Amniotic epithelial cell (primary cell): ENCODE measurements at places on chromosomes 2 and 18.
A peak's percentile ranks its signal among the peaks of the same experiment; 100 is the strongest.

GRCh38 chr2:64825831-64826491, 163.2 kb upstream of the SLC1A4 start:
- peak; percentile 18 for DNase-seq

DNA sequence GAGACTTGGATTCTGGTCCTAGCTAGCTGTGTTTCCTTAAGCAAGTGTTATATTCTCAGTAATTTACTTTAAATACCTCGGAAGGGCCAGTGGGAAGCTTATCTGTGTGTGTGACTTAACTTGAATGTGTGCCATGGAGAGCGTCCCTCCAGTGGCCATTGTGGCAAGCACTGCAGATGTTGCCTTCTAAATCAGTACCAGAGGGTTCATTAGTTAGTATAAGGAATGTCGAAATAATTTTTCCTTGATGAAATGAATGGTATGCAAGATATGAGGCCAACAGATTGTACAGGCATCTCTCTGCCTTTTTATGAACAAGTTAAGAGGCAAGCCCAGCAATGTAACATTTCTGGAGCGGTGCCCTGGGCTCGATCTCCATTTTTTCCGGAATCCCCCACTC, 52.0 kb downstream of the FBXO36 start:
- DNase-seq, result peak; percentile 83

GRCh38 chr2:225170162-225170561, 127.9 kb upstream of the DOCK10 start:
- DNase-seq, result no peak

DNA sequence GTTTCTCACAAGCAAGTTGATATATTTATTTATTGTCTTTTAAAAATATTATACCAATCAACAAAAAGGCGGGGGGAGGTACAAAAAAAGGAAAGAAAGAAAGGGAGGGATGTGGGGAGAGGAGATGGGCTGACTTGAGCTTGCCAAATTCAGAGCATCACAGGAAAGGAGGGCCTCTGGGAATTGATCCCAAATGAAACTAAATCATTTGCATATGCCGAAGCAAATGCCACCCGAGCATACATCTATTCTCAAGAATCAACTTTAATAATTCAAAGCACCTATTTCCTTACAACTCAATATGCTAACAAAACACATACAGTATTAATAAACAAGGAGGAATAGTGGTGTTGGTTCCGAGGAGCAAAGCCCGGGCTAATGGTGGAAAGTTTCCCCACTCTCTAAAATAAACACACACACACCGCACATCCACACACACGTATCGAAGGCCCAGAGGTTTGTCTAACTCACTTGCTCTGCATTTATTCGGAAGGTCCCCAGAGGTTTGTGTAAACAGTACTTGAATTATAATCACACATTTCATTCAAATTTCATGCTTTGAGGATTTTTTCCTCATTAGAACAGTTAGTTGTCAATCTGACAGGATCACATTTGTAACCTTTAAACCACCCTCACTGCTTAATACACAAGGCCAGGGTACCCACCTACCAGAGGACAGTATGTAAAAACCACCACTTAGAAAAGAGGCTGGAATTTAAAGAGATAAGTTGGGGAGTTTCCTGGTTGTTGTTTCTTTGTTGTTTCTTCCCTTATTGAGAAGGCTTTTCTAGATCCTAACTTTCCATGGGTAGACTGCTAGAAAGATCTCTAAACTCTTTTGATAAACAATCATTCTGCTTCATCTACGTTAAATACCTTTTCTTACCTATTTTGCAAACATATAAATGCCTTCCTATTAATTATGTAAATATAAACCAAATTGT, 264.7 kb downstream of the TCF4 start:
- peak; percentile 28 for DNase-seq

DNA sequence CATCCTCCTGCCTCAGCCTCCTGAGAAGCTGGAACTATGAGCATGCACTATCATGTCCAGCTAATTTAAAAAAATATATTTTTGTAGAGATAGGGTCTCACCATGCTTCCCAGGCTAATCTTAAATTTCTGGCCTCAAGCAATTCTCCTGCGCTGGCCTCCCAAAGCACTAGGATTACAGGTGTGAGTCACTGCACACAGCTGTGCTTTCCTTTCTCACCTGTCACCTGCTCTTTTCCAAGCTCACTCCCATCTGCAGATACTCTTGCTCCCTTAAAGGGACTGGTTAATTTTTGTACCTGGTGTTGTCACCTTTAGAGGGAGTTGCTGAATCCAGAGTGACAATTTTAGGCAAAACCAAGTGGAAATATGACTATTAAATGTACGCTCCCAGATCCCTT, 178.2 kb downstream of the LOXHD1 start:
- DNase-seq, result no peak

- no peak for DNase-seq
Observed at GRCh38 chr2:240810621-240811020, 9.4 kb downstream of the KIF1A start.

GRCh38 chr2:52558265-52558664, 1209.3 kb upstream of the CHAC2 start:
- DNase-seq, result no peak

- DNase-seq, result no peak
Observed at GRCh38 chr2:223856584-223856983, 19.2 kb upstream of the AP1S3 start.

- DNase-seq, result peak; percentile 45
Observed at GRCh38 chr2:212863185-212863588, 288.2 kb downstream of the IKZF2 start.

GRCh38 chr2:241161646-241162281, 11.5 kb downstream of the PPP1R7 start:
- DNase-seq, result peak; percentile 82

GRCh38 chr18:55252901-55253300, 293.6 kb upstream of the CCDC68 start:
- DNase-seq, result no peak

GRCh38 chr2:157769856-157770255, 106.3 kb downstream of the ACVR1 start:
- no peak for DNase-seq
